Fibroblast of skin of left quadriceps (primary cell): ENCODE measurements at places on chromosomes 3 and 15.

DNA sequence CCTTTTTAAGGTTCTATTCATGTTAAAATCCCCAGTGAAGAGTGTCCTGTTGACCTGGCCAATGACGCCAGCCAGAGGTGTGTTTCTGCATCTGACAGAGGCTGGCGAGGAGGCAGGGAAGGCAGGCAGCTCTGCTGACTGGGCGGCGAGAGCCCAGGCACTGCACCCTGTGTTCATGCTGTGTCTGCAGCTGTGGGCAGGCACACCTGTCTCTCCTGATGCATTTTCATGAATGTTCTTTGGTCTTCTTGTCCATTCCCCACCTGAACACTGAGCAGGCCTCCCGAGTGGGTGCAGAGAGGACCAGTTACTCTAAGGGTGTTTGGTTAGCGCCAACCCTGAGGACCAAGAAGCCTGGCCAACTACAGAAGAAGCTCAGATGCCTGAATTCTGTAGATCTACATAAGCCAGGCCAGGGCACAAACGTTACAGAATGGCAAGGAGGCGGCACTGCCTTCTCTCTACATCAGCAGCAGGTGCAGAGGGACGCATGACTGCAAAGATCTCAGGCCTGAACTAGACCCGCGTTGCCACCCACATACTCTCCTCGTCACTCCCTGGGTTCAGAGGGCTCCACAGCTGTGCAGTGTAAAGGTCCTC, 233.7 kb downstream of the OCA2 start:
- no peak for DNase-seq

- no peak for DNase-seq
These were observed 119.6 kb downstream of the GSK3B start for GRCh38 chr3:119974656-119975055.

DNA sequence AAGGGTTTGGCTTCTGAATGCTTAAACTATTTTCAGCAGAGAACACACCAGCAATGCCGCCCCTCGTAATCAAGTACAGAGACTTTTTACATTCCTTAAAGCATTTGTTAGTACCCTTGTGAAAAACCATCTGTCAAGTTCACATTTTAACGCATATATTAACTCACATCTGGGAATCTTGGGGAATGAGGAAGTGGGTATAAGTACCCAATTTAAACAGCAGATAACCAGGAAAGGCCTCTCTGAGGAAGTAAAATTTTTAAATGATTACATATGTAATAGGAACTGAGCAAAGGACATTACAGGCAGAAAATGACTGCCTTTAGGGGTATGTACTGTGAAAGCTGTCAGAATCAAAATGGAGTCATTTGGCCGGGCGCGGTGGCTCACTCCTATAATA, 12.8 kb upstream of the CFAP44 start:
- DNase-seq, result no peak

DNA sequence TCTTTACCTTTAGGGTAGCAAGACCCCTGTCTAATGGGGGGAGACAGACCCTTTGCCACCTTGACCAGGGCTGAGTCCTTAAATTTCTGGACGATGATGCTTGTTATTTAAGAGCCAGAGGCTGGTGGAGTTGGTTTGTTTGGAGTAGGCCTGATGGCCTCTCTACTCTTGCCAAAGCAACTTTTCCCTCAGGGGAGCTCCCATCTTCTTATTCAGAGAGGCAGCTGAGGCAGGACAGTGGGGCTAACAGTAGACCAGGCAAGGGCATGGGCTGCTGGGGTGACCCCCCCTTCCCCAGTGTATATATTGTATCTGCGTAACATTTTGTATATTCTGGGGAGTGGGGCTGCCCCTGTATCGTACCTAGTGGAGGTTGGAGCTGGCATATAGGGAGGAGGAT, 10.3 kb downstream of the RPS17 start:
- DNase-seq, result no peak

DNA sequence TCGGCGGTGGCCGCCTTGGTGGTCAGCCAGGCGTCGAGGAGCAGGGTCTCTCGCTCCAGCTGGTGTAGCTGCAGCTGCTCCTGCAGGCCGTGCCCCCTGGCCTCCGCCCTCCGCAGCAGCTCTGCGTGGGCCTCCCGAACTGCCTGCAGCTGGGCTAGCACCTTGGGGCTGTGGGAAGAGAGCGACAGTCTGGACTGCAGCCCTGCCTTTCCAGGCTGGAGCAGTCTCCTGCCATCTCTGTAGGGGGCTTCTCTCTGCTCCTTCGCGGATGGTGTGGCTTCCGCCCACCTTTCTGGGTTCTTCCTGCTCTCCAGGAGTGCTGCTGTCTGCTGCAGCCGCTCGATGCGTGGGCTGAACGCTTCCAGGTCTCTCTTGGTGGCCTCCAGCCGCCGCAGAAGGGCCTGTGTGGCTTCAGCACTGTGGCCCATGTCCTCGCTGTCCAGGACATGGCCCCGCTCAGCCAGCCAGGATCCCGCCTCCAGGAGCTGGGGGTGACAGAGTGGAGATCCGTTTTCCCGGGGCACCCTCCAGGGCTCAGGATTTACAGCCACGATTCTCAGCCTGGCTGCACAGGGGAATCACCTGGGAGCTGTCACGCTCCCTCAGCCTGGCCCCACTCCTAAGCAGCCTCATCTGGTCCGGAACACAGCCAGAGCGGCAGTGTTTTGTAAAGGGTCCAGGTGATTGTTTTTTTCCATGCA, 16.8 kb downstream of the PLA2G4B start:
- no peak for DNase-seq

- DNase-seq, result no peak
These were observed 375.2 kb downstream of the FGF12 start for GRCh38 chr3:192352142-192352541.

GRCh38 chr15:70053001-70053715, 44.6 kb downstream of the TLE3 start:
- DNase-seq, result no peak

- DNase-seq, result peak; percentile 75
These were observed 11.0 kb downstream of the ETV5 start for GRCh38 chr3:186097663-186098451.

- no peak for DNase-seq
These were observed 268.5 kb downstream of the CLSTN2 start for GRCh38 chr3:140203510-140203909.

GRCh38 chr3:8903191-8903590, 60.1 kb downstream of the RAD18 start:
- DNase-seq, result no peak

GRCh38 chr3:47161983-47162696, 1.8 kb downstream of the SETD2 start:
- no peak for DNase-seq

DNA sequence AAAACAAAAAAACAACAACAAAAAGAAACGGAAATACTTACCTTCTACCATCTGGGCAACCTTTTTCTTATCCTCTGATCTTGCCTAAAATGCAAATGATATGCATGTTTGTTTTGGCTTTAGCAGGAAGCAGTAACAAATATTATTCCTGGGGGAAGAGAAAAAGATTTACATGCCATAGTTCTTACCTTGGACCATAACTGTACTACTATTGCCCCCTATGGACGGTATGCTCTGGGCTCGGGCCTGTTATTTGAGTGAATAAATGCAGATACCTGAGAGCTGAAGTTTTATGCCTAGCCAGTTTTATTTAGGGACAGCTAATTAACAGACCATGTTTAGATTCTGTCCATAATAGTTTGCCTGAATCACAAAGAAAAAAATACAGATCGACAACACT, 12.6 kb upstream of the STARD5 start:
- DNase-seq, result no peak

GRCh38 chr15:39713846-39714245, 68.8 kb downstream of the FSIP1 start:
- no peak for DNase-seq

DNA sequence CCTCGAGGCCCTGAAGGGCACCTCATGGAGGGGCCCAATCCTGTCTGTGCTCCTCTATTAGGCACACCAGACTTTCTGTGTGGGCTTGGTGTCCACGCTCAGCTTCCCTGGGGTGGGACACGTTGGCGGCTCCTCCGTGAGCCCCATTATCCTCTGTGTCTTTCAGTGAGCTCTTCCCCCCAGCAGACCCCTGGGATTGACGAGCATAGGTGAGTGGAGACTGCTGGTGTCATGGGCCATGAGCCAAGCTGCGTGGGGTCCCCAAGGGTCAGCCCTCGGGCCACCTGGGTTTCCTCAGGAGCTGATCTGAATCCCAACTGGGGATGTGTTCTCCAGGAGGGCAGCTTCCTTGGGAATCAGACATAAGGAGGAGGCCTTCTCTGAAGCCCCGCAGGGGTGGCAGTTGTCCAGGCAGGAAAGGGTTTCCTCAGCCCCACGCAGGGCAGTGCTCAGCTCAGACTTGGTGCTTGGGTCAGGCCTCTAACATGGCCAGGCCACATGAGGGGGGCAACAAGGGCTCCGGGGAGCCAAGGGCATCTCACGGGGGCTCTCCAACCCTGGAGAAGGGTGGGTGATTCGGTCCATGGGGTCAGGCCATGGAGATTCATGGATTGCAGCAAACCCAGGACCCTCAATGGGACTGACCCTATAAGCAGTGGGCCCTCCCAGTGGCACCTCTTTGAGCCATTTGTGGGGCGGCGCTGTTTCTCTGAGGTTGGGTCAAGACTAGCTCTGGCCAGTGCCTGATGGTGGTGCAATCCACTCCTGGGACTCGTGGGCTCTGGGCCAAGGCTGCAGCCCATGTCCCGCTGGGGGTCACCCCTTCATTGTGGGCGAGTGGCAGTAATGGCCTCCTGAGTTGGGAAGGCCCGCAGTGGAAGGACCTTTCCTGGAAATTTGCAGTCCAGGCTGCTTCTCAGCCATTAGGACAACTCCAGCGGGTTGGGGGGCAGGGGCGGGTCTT, 222.5 kb downstream of the SNRPN start:
- no peak for DNase-seq

- no peak for DNase-seq
These were observed 138.0 kb upstream of the SMAD3 start for GRCh38 chr15:66927201-66928077.

DNA sequence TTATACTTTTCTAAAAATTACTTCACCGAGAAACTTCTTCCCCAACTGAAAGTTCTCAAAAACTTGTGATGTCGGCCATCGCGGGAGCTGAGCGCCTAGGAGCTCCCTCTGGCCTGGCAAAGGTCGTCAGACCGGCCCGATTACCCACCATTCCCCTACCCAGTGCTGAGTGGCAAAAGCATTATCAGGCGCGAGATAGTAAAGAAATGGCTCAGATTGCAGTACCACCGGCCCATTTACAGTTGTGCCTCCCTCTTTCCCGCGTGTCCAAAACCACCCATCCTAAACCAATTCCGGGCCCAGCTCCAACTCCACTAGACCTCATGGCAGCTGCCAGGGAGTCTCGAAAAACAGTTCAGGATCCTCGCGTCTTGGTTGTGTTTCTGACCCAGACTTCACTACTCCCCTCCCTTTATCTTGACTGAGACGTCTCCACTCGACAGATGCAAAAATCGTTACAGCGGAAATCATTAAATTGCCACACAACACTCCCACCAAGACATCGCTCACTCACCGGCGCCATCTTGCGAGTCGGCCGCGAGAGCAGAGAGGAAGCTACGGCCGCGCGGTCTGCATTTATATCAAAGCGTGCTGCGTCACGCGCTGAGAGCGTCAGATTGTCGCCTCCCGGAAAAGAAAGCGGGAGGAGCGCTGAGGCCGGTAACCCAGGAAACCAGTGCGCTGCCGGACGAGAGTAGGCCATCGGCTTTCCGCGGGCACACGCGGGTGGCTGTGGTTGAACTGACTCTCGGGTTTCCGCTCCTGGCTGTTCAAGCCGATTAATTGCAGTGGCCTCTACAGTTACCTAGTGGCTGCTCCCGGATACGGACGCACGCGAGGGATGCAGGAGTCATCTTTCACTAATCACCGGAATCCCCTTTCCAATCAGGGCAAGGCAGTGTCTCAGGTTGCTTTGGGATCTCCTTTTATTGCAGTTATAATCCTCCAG, at the start of gene RPL22L1:
Gene RPL22L1, minus strand, starts transcription at position 551 of the 949 bp plus-strand sequence. Its CDS starts 28 bp downstream, at position 523.
- DNase-seq, result peak; percentile 89

GRCh38 chr15:72797338-72797689, 13.8 kb upstream of the ADPGK start:
- no peak for DNase-seq

DNA sequence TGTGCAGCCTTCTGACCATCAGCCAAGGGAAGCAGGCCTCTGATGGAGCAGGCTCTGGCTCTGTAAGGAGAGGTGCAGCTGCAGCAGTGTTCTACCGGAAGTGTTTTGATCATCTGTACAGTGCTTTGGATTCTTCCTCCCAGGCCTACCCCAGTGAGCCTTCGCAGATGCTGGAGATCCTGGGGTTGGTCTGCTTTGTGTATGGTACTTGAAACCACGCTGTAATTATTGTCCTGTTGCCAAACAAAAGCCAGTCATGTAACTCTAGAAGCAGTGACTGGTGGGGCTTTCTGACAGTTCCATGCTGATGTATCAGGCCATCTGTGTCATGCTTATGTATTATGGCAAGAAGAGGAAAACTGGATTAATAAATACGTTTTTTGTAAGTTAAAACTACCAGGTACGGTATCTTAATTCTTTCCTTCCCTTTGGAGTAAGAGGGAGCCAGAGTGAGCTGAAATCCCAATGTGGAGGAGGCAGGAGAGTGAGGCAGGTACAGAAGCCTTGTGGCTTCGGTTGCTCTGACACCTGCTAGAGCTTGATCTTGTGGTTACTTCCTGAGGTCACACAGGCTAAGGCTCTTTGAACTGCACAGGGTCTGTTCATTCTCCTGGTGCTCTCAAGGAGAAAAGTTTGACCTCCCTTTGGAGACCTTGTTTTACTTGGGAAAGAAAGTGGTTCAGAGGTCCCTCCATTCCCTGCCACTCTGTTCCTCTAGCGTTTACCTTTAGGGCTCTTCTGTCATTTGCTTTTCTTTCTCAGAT, 3.7 kb downstream of the TMEM42 start:
- no peak for DNase-seq

DNA sequence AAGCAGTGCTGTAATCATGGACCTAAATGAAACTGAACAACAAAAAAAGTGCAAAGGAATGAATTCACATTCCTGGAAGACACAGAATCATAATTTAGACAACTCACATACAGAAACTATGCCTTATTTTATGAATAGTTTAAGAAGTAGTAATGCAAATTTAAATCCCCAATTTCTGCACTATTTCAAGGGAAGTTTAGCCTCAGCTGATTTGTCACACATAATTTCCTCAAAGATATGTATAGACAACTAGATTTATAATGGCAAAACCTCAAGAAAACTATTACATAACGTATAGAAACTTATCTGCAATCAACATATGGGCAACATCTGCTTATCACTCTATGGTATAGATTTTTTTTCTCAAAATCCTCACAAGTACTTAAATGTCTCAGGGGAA, 7.8 kb upstream of the PTX3 start:
- DNase-seq, result peak; percentile 68

DNA sequence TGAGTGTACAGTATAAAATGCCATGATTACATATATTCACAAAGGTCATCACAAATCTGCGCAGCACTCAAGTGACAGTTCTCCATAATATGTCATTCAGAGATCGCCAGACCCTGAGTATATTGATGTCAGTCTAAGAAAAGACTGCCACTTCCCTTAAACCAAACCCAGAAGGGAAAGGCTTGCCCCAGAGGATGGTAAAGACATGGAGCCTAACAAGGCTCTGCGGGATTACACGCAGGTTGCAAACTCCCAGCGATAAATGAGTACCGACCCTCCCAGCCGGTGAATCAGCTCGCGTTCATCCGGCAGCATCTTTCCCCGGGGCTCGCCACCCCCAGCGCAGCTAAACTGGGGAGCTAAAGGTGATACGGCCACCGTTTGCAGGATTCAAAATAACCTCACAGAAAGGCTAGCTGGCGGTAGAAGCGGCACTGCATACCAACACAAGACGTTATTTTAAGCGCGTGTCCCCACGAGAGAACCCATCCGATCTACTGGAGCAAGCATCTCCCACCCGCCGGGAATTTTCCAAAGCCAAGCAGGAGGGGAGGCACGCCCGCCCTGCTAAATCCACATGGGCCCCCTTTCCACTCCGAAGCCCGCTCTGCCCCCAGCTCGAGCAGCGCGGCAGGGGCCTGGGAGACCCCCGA, 643 bp downstream of the MYO5A start:
- no peak for DNase-seq
